NCI-H187 (cell line): ENCODE measurements at places on chromosomes 7 and 10.

DNA sequence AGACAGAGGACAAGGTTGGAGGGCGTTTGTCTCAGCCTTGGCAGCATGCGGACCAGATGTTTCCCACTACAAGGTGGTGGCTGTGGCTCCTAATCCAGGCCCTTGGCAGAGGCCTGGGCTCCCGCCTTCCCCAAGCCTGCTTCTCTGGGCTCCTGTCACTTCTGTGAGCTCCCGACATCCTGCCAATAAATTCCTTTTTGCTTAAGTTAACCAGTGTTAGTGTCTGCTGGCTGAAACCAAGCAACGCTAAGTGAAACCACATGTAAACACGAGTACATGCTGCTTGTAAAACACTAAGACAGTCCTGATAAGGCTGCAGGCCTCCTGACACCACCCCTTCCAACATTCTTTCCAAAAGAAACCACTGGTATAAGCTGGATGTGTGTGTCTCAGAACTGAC, 263.6 kb upstream of the ZMIZ1 start:
- DNase-seq = no peak

GRCh38 chr7:117472335-117472734, 7.5 kb upstream of the CFTR start:
- no peak for DNase-seq

- no peak for DNase-seq
Measured at GRCh38 chr7:124989911-124990310, 60.3 kb upstream of the POT1 start.

- DNase-seq = peak; percentile 74
Measured at GRCh38 chr7:66837007-66837406, 84.0 kb upstream of the TMEM248 start.

DNA sequence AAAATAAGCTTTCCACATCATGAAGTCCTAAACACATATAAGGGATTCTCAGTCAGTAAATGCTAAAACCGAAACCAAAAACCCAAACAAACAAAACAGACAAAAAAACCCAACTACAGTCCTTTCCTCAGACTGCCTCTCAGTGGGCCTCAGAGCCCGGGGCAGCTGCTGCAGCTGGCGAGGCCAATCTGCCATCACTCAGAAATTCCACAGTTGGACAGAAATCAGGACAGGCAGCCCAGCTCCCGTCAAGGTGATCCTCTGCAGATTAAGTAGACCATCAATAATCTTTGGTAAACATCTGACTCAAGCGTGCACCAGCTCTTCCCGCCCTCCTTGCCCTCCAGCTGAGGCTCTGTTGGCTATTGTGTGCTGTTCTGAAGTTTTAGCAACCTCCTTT, 142.2 kb downstream of the ATXN7L1 start:
- DNase-seq = no peak

- no peak for DNase-seq
Measured at GRCh38 chr7:158120716-158121115, 466.9 kb downstream of the PTPRN2 start.

DNA sequence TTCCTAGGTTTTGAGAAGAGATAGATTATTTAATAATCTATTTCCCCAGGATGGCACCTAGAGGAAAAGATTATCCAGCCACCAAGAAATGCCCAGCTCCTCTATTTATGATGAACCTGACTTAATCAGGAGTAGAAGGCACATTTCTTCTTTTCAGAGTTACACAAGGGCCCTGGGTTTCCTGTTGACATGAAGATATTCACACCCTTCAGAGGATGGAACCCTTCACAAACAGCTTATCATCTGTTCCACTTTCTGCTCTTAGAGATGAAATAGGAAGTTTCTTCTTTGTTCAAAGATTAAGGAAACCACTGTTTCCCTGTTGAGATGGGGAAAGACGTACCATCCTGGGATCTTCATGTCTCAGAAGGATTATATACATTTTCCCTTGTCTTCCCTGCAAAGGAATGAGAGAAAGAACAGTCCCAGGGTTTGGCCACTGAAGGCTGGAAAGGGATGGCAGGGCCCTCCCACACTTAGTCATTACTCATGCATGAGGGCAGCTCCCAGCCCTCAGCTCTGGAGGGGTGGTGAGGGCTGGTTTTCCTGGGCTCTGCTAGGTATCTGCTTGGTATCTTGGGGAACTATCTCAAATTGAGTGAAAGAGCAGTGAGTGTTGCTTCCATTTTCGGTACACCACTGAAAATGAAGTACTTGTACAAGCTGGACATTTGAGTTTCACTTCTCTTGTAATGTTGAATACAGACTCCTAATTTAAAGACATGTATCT, 64.0 kb downstream of the MTPAP start:
- no peak for DNase-seq

GRCh38 chr7:131586259-131586658, 29.8 kb upstream of the PODXL start:
- no peak for DNase-seq

DNA sequence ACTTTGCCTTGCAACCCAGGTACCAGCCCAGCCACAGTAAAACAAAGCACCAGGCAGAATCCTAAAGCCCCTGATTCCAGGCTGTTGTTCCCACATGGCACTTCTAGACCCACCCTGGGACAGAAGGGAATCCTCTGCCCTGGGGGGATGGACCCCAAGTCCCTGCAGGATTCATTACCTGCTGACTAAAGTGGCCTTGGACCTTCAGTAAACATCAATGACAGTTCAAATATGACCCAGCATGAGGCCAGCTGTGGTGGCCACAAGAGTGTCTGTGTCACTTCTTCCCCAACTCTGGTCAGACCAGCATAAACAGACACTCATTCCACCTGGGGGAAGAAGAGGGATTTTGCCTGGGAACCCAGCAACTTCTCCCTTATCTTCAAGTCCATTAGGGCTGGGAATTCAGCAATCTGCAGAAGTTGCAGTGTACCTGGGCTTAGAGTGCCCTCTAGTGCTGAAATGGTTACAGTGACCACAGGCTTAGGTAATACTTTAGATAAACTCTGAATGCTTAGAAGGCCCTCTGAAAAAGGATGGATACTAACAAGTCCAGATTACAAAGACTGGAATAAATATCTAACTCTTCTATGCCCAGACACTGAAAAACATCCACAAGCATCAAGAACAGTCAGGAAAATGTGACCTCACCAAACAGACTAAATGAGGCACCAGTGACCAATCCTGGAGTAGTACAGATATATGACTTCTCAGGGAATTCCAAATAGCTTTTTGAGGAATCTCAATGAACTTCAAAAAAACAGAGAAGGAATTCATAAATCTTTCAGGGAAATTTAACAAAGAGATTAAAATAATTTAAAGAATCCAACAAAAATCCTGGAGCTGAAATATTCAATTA, 108.5 kb upstream of the TMEM168 start:
- no peak for DNase-seq

DNA sequence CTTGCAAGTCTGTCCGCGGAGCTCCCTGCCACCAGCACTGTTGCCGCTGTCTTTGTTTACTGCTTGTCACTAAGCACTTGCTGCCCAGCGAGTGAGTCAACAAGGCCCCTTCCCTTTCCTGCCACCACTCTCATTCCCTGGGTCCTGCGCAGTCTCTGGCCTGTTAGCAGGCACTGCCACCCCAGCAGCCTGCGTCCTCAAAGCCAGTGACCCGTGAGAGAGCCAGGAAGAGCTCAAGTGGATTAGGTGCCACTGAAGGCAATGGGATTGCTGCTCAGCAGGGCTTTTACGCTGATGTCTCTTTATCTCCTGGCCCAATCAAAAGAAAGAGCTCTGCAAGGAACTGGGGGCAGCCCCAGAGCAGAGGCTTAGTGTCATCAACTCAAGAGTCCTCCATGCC, at the start of gene FRMPD2:
Gene FRMPD2 (minus strand): TSS at position 61 of the 400 bp plus-strand sequence. CDS start 129 bp downstream, outside the sequence.
- no peak for DNase-seq

DNA sequence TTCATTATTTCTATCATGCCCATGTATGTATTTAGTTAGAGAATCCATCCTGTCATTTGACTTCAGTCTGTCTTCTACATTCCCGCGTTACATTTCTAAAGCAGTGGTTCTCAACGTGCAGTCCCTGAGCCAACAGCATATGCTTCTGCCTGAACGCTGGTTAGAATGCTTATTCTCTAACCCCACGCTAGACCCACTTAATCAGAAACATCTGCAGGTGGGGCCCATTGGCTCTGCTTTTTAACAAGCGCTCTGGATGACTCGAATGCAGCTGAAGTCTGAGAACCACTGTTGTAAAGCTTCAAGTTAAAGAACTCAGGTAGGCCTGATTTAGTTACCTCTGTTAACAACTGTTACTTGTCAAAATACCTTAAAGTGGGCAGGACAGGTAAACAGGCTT, 38.2 kb downstream of the NEUROD6 start:
- DNase-seq = no peak

DNA sequence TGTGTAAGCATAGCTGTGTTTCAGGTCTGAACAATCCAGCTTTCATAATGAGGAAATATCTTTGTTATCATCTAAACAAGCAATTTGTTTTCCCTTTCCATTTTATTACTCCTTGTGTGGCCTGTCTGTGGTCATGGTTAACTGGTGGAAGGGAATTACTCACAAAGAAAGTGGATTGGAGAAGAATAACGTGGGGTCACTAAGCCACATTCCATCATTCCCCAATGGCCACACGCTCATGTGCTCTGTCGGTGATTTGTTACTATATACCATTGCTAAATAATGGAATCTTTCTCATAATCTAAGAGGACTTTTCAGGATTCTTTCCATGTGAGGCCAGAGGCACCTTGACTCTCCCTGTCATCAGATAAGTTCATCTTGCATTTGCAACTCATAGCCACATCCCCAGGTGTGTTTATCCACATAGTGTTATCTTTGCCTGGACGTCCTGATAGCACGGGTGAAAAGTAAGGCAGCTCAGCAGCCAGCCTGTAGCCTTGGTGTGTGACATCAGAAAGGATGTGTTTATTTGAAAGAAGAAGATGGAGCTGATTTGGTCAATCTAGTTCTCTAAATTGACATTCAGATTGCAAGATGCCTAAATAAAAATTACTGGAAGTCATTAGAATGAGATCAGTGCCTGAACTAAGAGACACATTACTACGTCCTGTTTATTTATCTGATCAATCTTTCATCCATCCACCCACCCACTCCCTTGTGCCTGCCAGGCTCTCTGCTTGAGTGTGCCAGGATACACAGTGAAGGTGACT, 128.9 kb downstream of the CELF2 start:
- DNase-seq = no peak

DNA sequence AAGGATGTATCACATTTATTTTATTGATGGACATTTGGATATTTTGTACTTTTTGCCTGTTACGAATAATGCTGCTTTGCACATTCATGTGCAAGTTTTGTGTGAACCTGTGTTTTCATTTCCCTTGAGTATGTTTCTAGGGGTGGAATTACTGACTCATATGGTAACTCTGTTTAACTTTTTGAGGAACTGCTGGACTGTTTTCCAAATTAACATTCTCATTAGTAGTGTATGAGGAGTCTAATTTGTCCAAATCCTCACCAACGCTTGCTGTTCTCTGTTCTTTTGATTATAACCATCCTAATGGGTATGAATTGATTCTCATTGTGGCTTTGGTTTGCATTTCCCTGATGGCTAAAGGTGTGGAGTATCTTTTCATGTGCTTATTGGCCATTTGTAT, 3.2 kb downstream of the WDR11 start:
- no peak for DNase-seq

- no peak for DNase-seq
Measured at GRCh38 chr10:60914690-60915141, 29.3 kb downstream of the RHOBTB1 start.

- no peak for DNase-seq
Measured at GRCh38 chr7:17123020-17123419, 175.4 kb upstream of the AHR start.

DNA sequence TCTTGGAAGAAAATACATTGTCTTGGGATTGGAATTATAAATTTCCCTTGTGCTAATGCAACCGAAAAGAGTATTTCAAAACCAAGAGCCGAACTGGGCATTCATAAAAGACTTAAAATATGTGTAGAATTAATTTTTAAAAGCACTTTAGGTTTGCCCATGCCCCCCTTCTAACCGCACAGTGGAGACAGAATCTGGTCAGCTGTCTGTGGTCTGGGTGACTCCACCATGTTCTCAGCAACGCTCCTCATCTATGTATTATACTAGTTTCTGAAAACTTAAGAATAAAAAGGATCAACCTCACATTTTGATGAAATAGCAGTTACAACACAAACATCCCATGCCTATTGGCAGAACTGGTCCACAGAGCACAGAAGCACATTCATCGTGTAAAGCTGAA, 192.6 kb upstream of the C7orf33 start:
- DNase-seq = no peak

- DNase-seq = no peak
Measured at GRCh38 chr10:61187601-61188000, 243.6 kb upstream of the RHOBTB1 start.

DNA sequence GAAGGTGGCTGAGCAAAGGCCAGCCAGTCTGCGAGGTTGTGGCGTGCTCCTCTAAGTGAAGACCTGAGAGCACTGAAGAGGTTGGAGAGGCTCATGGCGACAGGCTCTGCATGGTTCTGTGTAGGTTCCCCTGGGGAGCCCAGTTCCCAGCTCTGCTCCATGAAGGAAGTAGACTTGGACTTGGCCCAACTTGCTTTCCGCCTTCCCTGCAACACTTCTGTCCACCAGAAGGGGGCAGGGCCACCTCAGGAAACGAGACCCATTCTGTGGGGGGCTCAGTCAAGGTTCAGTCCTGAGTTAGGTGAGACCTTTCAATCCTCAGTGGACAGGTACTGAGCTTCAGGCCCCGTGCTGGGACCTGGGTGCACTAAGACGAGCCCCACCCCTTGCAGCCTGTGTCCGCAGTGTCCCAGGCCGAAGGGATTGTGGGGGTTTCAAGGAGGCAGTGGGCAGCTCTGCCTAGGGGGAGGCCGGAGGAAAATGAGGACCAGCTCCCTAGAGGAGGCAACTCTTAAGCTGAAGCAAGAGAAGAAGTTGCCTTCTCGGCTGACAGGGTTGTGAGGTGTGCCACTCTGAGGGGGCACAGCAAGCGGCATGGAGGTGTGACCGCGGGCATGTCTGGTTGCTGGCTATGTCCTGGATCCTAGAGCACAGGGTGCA, 15.0 kb upstream of the PCBD1 start:
- peak; percentile 23 for DNase-seq

GRCh38 chr7:127844707-127845331, 186.4 kb downstream of the LRRC4 start:
- DNase-seq = no peak

DNA sequence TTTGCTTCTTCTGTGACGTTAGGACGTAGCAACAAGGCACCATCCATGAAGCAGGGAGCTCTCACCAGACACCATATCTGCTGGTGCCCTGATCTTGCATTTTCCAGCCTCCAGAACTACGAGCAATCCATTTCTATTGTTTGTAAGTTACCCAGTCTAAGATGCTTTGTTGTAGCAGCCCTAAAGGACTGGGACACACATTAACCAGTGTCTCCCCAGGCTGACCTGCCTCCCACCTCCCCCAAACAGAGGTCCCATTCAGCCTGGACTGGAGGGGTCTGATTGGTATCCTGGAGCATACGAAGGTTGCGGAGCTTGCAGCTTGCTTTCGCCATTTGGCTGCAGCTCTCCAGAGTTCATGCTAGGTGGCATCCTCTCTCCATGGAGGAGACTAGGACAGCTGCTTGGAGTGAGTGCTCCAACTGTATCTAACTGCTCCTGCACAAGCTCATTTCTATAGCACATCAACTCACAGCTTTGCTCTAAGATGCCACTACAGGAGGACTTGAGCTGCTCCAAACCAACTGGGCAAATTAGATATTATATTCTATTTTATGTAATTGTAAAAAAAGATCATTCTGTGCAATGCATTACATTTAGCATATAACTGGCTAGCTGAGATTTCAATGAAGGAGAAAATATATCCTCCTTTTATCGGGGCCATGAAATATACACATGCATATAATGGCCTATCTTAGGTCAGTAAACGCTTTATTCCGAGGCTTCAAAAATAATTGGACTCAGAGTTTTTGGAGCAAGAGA, 8.0 kb upstream of the GRK5 start:
- DNase-seq = no peak

GRCh38 chr10:22250897-22251660, 33.3 kb upstream of the EBLN1 start:
- no peak for DNase-seq

- no peak for DNase-seq
Measured at GRCh38 chr10:116300542-116300941, 23.7 kb upstream of the CCDC172 start.
